ENCODE measurements at places on chromosomes 7 and 10.

GRCh38 chr7:39433550-39433949 is 132.7 kb upstream of the YAE1 start:
- DNase-seq: no peak

DNA sequence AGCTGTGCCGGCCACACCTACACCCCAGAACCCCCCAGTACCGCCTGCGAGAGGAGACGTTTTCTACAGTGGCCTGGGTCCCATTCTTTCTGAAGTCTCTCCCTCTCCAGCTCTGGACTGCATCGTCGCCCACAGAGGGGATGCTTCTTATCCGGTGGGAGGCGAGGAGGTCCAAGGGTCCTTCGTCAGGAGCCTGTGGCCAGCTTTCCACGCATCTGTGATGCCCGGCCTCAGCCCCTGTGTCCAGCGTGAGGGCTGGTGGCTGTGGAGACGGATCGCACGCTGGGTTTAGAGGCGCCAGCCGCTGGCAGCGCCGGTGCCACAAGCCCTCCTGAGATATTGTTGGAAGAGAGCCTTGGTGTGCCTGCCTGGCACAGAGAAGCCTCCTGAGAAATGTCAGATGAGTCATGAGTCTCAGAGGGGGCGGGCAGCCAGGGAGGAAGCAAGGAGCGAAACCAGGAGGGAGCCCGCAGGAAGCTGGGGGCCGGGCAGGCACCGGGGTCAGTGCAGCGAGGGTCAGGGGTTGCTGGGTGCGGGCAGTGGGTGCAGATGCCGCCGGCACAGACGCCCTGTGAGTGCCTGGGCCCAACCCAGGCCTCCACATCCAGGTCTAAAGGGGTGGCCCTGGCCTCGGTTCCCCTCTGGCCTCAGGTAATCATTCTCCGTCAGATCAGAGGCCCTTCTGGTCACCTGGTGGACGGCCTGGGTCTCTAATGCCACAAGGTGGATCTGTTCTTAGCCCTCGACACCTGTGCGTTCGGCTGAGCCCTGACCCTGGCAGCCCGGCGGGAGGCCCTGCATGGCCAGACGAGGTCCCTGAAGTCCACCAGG is 86.0 kb upstream of the DIP2C start:
- no peak for DNase-seq

- DNase-seq: no peak
These were observed 237.1 kb upstream of the SHH start for GRCh38 chr7:156049366-156049765.

DNA sequence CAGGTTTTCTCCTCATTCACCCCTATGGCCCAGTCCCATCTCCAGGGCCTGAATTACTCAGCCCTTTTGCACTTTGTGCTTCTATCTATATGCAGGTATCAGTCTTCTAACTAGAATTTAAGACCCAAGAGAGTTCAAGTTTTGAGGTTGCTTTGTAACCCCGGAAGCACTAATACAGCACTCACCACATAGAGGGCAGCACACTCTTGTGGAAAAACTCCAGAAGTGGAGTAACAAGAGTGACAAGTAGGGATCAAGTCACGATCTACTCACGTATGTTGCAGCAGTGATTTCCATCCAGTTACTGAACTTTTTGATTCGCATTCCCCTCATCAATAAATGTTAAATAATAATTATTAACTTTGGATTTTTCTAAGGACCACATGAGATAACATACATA is 151.0 kb downstream of the CHCHD3 start:
- no peak for DNase-seq

GRCh38 chr10:297567-297966 is 162.3 kb downstream of the ZMYND11 start:
- DNase-seq: no peak

GRCh38 chr10:54441275-54441674 is 359.8 kb downstream of the PCDH15 start:
- no peak for DNase-seq

GRCh38 chr7:107917763-107918651 is 27.0 kb downstream of the DLD start:
- DNase-seq: no peak

DNA sequence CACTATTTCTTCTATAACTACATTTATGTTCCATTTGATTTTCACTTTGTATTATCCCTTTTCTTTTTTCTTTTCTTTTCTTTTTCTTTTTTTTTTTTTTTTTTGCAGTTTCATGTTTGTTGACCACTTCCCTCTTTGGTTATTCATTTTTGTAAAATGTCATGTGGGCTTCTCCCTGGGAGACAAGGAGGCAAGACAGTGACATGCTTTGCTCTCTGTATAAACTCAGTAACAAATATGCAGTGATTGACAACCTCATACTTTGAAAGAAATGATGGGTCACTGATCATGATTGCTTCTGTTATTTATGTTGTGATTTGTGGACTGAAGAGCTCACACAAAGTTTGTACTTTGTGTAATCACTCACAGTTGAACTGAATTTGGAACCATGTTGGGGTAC is 90.2 kb upstream of the ABI1 start:
- no peak for DNase-seq

DNA sequence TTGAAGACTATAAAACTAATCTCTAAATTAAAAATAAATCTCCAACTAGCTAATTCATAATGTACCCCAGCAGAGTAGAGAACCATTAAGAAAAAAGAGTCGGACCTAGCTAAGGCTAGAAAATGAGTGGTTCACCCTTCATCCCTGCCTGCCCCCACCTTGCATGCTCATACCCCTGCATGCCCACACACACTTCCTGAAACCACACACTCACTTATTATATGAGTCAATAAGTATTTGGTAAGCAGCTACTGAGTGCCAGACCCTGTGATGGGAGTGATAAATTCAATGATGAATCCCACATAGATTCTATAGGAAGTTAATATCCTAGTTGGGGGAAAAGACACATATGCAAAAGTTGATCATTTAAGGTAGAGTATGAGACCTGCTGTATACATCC is 152.9 kb upstream of the INHBA start:
- DNase-seq: no peak

DNA sequence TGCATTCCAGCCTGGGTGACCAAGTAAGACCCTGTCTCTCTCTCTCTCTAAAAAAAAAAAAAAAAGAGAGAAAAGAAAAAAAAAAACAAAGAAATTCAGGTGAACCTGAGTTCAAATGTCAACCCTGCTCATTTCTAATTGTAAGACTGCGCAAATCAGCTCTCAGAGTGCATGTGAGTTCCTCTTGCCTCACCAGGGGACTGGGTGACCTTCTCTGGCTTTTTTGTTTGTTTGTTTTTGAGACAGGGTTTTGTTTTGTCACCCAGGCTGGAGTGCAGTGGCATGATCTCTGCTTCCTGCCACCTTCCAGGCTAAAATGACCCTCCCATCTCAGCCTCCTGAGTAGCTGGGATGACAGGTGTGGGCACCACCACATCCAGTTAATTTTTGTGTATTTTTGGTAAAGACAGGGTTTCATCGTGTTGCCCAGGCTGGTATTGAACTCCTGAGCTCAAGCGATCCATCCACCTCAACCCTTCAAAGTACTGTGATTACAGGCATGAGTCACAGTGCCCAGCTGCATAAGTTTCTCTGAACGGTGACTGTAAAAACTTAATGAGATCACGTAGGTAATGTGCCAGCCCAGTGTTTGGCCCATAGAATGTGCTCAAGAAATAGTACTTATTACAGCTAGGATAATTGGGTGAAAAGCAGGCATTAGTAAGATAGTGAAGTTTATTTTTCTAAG is 45.3 kb upstream of the BAMBI start:
- no peak for DNase-seq

DNA sequence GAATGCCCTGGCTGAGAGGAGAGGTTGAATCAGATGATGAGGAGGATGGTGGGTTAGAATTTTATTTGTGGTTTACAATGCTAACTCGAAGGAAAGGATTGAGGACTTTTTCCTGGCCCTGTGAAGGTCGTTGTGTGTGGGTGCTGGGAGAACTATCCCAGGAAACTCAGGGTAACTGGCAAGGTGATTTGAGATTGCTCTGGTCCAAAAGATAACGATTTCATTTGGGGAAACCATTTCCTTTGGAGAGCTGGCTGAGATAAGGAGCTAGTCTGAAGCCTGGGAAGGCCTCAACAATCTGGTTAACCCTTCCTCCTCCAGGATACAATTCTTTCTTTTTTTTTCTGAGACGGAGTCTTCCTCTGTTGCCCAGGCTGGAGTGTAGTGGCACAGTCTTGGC is 33.0 kb downstream of the HK1 start:
- DNase-seq: no peak

DNA sequence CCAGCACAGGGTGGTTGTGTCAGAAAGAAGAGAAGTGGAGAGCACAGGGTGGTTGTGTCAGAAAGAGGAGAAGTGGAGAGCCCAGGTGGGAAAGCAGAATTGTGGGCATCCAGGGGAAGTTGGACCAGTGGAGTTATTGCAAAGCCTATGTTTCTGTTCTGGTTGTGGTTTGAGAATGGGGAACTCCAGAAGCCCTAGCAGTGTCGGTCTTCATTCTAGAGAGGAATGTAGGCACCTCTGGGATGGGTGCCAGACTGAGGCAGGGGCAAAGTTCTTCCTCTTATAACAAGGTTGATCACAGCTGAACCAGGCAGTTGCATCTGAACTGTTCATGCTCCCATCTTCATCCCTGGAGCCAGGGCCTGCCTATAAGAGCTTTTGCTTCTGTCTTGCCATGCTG is 954 bp downstream of the FSCN3 start:
- no peak for DNase-seq
